ENCODE measurements at places on chromosomes 4 and X.

DNA sequence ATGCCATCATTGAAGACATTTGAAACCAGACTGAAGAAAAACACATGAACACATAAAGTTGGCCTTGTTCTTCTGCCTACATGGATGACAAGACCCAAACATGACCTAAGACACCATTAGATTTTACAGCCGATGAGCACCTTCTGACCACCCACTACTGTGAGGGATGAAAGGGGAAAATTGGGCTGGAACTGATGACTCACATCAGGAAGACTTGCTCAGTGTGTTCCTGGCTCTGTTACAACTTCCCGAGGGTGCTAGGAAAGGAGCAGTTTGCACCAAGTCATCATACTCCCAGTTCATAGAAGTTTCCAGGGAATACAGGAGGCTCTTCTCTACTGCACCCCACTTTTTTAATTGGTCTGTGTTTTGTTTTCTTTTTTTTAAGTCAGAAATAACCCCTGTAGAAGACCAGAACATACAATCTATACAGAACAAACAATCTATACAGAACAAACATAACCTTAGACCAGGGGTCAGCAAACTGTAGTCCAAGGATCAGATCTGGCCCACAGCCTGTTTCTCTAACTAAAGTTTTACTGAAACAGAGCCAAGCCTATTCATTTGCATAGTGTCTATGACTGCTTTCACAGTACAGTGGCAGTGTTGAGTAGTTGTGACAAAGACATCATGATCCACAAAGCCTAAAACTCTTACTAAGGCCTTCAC, 25.3 kb downstream of the BTC start:
- DNase-seq: no peak

DNA sequence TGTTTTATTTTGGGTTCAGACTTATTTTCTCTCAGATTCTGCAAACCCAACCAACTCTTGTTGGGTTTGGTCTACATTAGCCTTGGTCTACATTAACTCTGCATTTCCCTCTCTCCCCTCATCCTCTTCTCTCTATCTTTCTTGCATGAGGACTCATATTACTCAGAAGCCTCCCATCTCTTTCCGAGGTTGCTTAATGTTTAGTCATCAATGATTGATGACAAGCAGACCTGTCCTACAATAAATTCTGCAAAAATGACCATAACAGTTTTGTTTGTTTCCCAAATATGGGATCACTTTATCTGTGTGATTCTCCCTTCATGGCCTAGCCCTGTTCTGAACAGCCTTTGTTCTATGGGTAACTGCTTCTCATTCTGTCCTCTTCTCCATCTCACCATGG, 75.2 kb downstream of the GABRB1 start:
- no peak for DNase-seq

- no peak for DNase-seq
These were observed 46.2 kb downstream of the FHIP1A start for GRCh38 chr4:151455212-151455611.

GRCh38 chrX:4805502-4805901, 1092.1 kb upstream of the PRKX start:
- DNase-seq: no peak

DNA sequence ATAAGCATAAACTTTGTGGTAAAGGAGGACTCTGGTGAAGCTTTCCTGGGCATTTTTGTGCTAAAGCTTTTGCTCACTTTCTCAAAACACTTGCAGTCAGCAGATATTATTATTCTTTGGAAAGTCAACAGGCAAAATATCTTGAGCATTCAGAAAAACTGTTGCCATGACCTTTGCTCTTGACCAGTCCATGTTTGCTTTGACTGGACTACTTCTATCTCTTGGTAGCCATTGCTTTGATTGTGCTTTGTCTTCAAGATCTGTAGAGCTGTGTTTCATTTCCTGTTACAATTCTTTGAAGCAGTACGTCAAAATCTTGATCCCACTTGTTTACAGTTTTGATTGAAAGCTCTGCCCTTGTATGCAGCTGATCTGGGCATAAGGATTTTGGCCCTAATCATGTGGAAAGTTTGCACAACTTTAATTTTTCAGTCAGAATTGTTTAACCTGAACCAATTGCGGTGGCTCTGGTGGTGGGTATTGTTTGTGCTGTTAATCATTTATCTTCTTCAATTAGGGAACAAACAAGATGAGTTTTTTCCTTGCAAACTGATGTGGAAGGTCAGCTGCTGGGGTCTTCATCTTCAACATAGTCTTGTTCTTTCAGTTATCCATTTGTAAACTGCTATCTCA, 121.5 kb upstream of the NUDT6 start:
- no peak for DNase-seq

- no peak for DNase-seq
These were observed 98.6 kb downstream of the MGST2 start for GRCh38 chr4:139764182-139764581.

DNA sequence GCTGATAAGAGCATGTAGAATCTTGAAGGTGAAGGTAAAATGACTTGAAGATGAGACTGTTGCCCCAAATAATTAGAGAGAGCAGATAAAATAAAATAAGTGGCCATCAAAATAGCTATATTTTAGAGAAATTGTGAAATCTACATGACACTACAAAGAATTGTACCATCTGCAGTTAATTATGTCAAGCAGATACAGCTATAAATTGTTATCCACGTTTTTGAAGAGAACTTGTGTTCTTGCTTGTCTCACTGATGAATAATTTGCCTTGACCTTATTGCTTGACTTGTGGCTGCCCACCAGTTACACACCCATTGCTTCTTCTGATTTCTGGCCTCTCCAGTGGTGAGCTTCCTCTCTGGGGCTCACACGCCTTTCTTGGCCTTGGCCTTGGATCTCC, 75.8 kb upstream of the TNIP3 start:
- DNase-seq: no peak

DNA sequence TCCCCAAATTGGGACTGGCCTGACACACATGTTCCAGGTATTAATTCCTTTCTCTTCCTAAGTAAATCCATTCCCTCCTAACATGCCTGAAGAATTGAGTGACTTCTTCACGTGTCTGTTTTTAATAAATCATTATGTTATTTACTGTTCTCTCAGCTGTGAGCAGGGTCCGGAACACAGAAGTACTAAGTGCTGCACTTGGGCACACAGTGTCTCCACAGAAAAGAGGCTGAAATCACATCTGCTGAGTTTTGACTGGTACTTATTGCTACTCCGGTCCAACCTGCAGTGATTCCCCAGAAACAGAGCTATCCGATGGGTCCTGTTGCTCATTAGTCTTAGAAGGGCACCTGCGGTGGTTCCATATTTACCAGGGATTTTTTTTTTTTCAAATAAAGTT, 202.6 kb downstream of the RBM46 start:
- no peak for DNase-seq

DNA sequence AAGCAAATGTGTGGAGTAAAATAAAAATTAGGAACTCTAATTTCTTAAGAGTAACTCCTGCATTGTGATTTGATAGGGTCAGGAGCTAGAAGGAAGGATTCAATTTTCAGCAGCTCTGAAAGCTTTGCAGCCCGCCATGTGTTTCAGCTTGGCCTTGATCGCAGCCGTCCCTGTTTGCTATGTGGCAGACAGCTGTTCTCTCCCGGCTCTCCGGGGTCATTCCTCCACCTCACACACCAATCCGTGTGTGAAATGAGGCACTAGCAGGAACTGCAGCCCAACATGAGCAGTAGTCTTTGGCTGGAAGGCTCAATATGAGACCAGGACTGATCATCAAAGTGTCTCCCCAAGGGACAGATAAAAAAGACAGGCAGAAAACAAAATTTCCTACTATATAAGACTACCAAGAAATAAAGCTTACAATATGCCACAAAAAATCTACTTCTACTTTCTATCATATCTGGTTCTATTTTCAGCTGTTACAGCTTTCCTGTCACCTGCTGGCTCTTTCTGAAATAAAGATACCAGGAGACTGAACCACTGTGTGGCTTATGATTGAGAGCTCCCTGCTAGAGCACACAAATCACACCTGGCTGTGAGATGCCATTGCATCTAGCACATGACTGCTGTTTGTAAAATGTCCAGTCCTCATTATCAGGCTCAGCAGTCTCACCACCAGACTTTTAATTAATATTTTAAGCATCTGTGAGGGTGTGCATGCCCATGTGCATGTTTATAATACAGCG, 44.1 kb upstream of the SEC24B start:
- DNase-seq: no peak

- no peak for DNase-seq
These were observed 90.2 kb downstream of the TET2 start for GRCh38 chr4:105236916-105237311.

- DNase-seq: no peak
These were observed 6.0 kb upstream of the CISD2 start for GRCh38 chr4:102862747-102863146.

DNA sequence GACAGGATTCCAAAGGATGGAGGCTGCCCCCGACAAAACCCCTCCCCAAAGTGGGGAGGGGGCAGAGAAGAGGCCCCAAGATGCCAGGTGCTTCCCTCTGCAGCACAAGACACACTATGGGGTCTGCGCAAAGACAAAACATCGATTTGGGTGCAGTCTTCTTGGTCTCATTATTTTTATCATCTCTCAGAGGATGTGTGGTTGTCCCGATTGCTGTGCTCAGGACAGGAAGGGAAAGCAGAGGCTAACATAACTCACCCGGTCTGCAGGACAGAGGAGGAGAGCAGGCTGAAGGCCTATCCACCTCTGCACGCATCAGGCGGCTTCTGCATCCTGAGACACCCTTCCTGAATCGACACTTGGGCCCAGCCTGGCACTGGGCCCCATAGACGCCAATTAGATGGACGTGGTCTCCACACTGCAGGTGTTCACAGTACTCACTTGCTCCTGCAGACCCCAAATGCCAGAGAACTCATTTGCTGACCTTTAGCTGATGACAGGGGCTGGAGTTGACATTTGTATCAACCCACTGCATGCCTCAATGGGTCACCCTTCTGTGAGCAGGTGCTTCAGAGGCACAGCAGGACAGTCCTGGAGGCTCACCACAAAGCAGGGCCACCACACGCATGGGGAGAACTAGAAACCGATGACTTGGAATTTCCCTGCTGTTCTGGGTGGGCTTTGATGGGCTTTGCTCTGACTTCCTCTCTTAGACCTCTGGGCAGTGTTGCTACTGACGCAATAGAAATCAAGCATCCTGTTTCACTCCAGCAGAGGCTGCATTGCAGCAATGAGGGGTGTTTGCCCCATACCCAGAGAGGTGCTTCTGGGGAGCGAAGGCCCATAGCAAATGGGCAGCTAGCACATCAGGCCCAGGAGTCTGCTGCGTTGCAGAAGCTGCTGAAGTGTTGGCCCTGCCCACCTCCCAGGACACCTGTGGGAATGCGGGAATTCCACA, 96.3 kb upstream of the ENPP6 start:
- no peak for DNase-seq

DNA sequence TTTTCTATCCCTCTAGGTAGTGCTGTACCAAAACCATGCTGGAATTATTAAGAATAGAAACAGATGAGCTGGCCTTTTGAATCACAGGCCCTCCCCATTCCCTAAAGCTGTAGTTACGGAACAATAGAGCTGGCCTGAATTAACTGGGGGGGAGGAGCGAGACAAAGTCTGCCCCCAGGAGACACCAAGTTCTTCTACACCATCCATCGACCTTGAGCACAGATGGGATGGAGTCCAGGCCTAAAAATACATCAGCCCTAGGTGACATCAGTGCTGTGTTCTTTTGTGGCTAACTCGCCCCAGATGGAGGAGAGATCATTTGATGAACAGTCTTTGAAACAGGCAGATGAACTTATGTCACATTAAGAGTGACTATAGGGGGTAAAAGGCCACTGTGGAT, 49.6 kb downstream of the LHFPL1 start:
- no peak for DNase-seq

- DNase-seq: no peak
These were observed 25.3 kb downstream of the STIM2 start for GRCh38 chr4:26885912-26886274.

DNA sequence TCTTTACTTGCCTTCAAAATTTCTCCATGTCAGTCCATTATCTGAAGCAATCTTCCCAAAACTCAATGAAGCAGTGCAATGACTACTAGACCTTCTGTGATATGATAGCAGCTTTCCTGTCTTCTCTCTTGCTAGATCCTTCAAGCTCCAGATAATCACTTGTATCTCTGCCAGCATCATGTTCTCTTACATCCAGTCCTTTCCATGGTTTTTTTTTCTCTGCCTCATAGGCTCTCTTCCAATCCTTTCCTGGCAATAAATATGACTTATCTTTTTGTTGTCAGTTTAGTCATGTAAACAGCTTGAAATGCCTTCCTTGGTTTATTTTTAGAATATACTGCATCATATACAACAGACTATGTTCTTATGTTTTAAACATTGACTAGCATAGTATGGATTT, 193.5 kb downstream of the CFAP299 start:
- no peak for DNase-seq

- no peak for DNase-seq
These were observed 382.9 kb downstream of the INPP4B start for GRCh38 chr4:142463206-142463605.

DNA sequence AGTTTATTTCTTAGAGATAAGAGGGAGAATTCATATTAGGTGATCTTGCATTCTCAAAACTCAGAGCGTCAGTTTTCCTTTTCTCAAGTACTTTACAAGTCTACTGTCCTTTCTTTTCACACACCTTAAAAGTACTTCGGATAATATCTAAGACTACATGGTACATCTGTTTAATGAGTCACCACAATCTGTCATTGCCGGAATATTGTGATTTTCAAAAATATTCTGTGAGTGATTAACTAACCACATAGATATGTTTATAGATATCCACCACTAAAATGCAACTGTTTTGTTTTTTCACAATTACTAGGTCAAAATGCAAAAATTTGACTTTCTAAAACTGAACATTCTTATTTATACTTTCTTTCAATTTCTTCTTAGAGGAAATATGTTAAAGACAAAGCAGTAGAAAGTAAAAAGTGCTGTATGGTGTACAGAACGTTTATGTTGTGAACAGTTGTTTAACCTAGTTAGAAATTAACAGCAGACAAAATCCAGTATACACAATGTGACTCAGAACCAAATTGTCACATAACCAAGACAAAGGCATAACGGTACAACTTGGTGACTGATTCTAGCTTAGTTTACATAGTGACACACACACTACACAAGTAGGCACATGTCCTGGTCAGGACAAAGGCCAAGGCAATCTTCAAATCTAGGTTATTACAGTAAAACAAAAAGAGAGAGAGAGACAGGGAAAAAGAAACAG, 482.9 kb downstream of the NAF1 start:
- DNase-seq: no peak

Data from amniotic stem cell (primary cell).